Activated CD8-positive, alpha-beta memory T cell treated with anti-CD3 and anti-CD28 coated beads for 24 hours (primary cell): ENCODE measurements at places on chromosomes 1 and 21.

DNA sequence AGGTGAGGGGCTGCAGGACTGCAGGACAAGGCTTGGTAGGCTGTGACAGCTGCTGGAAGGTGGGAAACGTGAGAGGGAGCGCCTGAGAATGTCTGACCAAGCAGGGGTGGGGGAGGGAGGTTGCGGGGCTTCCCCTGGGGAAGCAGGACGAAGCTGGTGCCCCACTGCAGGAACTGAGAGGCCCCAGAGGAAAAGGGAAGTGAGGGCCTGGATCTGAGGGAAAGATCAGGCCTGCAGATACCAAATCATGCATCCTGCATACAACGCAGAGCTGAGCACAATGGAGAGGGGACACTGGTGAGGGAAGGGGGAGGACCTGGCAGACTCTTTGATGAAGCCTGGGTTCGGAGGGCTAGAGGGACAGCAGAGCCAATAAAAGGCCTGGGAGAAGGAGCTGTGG, 65.7 kb upstream of the BACE2 start:
- DNase-seq = no peak

GRCh38 chr1:41784531-41785274, 134.0 kb downstream of the HIVEP3 start:
- DNase-seq = no peak

DNA sequence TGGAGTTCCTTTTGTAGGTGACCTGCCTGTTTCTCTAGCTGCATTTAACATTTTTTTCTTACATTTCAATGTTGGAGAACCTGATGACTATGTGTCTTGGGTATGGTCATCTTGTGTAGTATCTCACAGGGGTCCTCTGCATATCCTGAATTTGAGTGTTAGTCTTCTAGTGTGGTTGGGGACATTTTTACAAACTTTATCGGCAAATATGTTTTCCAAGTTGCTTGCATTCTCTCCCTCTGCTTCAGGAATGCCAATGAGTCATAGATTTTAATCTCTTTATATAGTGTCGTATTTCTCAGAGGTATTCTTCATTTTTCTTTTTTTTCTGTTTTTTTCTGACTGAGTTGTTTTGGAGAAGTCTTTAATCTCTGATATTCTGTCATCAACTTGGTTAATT, 684.0 kb downstream of the NCAM2 start:
- DNase-seq = no peak

DNA sequence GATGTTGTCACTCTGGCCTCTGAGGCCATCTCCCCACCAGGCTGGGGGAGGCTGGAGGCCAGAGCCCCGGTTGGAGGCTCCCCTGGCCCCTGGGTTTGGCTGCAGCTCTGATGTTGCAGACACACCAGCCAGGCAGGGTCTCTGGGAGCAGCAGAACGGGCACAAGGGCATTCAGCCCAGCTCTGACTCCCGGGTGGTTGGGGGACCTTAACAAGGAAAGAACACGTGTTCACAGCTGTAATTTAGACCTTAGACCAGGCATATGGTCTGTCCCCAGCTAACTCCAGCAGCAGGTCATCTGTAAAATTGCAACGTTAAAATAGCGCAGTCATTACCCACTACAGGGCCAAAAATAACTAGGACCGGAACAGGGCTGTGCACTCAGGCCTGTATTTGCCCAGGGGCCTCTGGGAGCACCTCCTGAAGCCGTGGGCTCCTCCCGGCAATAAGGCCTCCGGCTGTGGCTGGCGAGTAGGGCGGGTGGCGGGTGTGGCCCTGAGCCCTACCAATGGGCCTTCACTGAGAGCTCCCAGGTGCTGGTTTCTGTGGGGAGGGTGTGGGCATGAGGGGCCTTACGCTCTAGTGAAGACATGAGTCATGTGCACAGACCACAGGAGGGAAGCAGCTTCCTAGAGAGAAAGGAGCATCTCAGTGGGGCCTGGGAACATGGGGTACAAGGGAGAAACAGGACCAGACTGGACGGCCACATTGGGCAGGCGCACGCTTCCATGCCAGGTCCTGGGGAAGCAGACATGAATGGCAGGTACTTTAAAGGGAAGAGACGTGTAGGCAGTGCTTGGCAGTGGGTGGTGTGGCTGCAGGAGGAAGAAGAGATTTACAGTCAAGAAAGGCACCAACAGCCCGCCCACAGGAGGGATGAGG, 6.1 kb downstream of the LDLRAP1 start:
- DNase-seq = peak; percentile 87

- peak; percentile 77 for DNase-seq
These were observed 18.8 kb downstream of the ADGRB2 start for GRCh38 chr1:31745096-31745945.

DNA sequence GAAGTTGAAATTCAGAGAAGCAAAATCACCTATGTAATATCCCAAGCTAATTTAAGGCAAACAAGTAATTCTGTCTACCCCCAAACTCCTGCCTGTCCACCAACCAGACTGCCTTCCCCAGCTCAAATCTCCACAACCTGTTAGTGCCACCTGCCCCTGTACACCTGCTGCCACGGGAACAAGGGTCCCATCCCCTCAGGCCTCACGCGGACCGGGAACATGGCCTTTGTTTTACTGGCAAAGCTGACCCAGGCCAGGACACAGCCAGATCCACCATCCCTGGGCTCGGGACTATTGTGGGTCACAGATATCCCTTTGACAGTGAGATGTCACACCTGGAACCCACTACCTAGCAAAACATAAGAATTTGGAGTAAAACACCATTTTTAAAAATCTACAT, 139.3 kb upstream of the SGIP1 start:
- DNase-seq = no peak

DNA sequence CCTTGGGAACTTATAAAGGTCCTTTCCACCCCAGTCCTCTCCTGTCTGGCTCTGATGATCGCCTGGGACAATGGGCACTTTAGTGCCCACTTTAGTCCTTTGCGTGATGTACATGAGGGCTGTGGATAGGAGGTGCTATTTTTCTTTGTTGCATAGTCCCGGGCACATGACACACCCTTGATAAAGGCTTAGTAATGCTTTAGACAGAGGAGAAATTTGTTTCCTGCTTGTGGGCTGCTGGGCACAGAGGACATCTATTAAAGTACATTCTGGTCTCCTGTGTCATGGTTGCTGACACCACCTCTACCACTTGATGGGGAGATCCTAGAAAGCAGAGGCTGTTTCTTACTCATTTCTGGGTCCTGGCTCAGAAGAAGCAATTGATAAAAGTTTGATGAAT, 5.4 kb upstream of the KNCN start:
- no peak for DNase-seq

DNA sequence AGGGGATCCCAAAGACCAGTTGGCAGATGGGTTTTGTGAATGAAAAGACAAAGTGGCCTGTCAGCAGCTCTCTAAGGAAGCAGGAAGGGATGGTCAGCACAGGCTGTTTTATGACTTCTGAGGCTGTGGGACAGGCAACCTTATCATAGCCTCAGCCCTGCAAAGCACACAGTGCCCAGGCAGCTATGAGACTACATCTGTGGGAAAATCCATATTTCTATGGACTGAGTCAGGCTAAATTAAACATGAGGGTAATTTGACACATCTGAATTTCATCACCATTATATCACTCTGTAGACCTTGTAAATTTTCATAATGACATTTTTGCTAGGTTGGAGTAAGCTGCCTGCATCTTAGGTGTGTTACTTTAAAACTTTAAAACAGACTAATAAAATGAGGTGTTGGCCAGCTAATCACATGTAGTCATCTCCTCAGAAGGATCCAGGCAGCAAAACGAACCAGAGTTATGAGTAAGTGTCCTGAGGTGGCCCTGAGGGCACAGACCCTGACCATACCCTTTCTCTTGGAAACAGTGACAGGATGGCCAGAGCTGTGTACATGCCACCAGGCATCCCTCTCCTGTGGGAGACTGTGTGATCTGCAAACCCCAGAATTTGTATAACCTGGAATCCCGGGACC, 14.6 kb downstream of the NGF start:
- no peak for DNase-seq

GRCh38 chr1:240936911-240937668, 325.1 kb upstream of the GREM2 start:
- no peak for DNase-seq

DNA sequence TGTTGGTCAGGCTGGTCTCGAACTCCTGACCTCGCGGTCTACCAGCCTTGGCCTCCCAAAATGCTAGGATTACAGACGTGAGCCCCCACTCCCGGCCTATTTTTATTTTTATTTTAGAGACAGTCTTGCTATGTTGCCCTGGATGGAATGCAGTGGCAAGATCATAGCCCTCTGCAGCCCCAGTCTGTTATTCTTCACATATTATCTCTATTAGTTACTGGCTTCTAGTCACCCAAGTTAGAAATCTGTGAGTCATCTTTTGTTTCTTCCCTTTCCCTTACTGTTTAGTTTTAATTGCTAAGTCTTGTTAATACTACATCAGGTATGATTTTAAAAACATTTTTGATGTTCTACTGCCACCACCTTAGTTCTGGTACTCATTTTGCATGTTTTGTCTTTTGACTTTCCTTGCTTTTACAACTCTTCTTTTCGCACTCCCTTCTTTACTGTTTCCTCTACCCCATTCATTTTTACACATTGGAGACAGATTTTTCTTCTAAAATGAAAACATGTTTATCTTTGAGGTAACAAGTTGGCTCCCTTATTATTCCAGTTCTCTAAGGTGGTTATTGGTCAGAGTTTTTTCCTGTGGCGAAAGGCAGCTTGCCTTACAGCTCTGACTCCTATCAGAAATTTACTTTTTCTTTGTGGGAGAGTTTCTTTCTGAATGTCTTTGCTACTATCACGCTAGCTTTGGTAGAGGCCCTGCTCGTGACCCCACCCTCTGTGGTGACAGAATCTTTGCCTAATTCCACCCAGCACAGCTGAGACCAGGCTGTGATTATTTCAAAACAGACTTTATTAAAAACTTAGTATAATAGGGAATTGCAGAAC, 19.5 kb downstream of the ZMYM4 start:
- no peak for DNase-seq

- no peak for DNase-seq
These were observed 5.7 kb upstream of the ACBD6 start for GRCh38 chr1:180507795-180508724.

GRCh38 chr1:3323021-3323795, 131.3 kb upstream of the ARHGEF16 start:
- no peak for DNase-seq

DNA sequence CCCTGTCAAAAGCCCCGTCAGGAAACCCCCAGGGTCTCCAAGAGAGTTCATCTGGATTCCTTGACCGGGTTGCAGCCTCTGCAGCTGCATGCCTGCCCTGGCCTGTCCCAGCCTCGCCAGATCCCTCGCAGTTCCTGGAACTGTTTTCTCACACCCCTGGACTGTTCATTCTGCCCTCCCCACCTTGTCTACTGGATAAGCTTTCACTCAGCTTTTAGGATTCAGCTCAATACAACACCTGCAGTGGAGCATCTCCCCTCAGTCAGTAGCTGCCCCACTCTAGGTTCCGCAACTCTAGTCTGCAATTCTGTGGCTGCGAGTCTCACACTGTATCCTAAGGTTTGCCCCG, 67.2 kb downstream of the FAM163A start:
- DNase-seq = no peak

GRCh38 chr1:29592731-29593130, 356.4 kb downstream of the PTPRU start:
- peak; percentile 11 for DNase-seq
